ENCODE measurements at places on chromosomes 13 and 19.

DNA sequence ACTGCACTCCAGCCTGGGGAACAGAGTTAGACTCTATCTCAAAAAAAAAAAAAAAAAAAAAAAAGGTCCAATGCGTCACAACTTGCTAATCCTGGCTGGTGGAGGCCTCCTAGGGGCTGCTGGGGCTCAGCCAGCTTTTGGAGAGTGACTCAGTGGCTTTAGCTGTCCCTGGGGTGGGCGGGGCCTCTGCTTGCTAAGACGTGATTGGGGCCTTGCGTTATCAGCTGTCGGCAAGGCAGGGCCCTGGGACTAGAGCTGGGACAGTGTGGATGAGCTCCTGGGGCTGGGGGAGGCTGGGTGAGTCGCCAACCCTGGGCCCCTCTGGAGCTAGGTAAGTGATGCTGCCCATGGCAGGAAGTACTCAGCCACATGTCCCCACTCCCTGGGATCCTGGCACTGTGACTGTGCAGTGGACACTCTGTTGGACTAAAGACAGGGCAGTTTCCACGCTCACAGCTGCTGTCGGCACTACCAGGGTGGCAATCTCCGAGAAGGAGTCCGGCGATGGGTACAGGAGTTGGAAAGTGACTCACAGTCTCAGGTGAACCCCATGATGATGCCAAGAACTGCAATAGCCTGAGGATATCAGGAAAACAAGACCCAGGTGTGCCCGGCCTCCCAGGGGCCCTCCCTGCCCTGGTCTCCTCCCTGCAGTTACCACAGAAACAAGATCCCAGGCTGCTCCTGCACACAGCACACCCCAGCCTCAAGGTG lies 32.2 kb downstream of the F2RL3 start:
- peak; percentile 92 for DNase-seq

DNA sequence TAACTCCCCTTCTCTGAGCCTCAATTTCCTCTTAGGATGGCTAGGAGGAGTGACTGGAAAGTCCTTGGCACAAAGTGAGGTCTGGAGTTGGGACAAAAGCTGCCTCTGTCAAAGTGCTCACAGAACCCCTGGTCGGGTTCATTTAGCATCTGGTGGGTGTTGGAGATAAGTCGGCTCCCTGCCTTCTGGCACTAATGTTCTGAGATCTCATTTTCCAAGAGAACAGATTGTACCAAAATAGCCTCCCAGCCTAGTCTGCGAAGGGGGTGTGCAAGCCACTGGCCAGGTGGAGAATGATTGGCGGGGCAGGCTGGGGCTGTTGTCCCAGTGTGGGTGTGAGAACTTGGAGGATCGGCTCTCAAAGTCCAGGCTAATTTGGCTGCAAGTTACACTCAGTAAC lies 20.7 kb upstream of the NWD1 start:
- DNase-seq, result no peak

DNA sequence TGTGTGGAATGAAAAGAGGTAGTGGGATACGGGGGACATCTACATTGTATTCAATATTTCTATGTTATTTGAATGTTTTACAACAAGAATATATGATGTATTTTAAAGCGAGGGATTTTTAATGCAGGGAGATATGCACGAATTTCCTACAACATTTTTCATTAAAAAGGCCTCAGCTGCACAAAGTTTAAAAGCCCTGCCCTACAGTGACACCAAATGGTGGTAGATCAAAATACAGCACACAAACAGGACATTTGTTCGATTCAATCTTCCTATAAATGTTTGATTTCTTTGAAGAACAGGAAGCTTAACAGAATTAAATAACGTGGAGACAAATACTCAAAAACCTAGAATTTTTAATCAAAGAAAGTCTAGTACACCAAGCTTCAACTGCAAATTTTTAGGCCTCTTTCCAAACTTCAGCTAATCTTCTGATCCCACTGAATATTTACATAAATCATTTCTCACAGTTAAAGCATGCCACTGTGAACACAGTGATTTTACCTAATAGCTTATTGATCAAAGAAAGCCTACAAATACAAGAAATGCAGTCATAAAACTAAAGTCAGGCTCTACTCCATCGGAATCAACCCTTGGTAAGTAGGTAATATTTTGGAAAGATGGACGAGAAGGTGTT lies 257.2 kb downstream of the DIAPH3 start:
- DNase-seq, result peak; percentile 37

DNA sequence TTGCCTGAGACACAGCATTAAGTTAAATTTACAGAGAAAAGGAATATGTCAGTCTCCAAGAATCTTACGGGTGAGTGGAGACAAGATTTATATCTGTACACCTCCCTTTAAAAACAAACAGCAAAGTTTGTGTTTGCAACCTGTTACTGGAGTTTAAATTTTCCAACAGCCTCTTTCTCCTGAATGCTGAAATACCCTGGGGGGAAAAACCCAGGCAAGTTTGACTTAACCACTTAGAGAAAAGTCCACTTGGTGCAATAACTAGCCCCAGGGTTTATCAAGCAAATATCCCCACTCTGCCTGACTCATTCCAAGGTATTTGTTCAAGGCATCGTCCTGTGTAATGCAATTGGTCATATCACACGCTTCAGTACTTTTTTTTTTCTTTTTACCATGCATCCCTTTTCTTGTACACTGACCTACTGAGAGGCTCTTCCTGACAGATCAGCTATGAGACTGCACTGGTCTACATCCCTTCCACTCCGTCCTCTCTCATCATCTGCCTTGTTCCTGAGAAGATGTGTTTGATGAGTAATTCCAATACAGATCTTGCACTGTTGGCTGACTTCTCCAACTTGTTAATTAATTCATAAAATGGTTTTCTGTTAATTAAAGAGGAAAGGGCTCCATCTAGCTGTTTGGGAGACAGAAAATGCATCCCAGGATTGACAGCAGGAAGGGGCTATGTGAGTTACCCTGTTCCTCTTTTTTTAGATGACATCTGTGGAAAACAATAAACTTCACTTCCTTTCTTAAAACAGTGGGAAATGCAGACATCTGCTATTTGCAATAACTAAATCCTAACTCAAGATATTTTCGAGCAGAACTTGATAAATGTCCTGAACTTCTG lies 212.5 kb upstream of the IRS2 start:
- DNase-seq, result peak; percentile 86

GRCh38 chr19:16435999-16436650 lies 35.6 kb downstream of the EPS15L1 start:
- no peak for DNase-seq

DNA sequence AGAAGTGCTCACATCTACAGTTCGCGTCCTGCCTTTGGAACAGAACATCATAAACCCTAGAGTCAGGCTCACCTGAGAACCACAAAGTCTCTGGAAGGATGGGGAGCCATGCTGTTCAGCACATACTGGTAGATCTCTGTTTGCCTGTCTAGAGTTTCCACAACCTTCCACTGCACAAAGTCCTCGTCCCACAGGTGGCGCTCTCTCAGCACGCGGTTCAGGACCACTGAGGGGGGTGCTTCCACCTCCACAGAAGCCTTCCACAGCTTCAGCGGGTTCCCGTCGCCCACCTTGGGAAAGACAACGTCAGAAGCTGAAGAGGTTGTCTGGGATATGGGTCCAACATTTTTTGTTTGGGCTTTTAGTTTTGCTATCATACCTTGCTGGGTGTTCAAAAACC lies 93.6 kb downstream of the KL start:
- no peak for DNase-seq

- peak; percentile 79 for DNase-seq
Measured at GRCh38 chr13:42354241-42355091, 82.5 kb downstream of the AKAP11 start.

GRCh38 chr19:1956868-1957492 lies 16.0 kb downstream of the CSNK1G2 start:
- DNase-seq, result no peak

DNA sequence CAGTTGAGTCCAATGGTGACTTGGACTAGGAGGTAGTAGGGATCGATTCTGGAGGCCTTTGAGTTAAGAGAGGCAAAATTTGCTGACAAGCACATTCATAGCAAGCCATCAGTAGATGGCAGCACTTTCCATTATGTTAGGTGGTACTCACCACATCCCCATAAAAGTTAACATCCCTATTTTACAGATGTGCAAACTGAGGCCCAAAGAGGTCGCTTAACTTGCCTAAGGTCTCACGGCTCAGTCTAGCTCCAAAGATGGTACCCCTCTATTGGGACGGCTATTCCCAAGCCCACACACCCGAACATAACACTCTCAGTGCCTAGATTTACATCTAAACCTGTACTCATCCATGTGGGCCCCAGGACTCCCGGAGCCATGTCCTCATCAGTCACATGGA lies 21.5 kb upstream of the FOSB start:
- DNase-seq, result no peak

DNA sequence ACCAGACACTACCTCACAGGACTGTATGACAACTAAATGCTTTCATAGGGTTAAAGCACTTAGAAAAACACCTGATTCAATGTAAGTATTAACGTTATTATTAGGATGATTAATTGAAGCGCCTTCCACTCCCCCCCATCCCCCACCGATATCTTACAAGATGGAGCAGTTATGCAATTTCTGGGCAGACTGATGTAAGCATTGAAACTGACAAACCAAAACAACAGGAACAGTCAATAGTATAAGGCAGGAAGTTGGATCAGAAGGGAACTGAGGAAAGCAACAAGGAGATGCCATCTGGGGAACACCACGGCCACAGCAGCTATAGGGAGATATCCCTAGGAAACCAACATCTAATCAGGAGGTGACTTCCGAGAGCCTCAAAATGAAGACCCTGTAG lies 3.8 kb downstream of the LCP1 start:
- no peak for DNase-seq

GRCh38 chr19:54191011-54191810 lies at the start of gene TSEN34:
Gene TSEN34, plus strand, starts transcription at chr19:54191308. Its CDS starts 57 bp downstream, at chr19:54191365.
- DNase-seq, result peak; percentile 64

- DNase-seq, result no peak
Measured at GRCh38 chr19:45578861-45579260, 5.7 kb downstream of the OPA3 start.

DNA sequence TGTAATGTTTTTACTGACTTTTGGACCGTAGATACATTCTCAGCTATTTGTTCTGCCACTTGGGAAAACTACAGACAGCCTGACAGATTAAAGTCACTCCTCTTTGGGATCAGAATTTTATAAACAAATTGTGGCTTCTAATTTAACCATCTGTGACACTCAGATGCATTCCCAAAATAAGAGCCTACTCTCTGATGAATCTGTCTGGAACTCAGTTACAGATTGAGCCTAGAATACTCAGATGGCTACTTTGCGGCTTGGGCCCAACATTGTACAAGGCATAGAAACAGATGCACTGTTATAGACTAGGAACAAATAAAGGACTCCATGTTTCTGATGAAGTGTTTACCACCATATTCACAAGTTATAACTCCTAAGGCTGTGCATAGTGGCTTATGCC lies 291.0 kb upstream of the SLITRK6 start:
- DNase-seq, result no peak

DNA sequence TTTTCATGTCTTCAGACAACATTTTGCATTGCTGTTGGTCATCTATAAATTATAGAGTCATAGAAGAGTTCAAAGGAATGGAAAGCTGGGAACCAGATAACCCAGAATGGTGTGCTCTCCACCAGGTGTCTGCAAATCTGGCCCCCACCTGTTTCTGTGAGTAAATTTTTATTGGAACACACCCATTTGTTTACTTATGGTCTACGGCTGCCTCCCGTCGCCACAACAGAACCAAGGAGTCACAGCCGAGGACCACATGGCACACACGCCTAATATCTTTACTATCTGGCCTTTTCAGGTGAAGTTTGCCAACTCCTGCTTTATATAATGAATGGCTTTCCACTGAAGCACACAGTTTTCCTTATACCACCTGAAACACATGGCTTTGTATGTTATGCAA lies 58.2 kb downstream of the EFNB2 start:
- no peak for DNase-seq

DNA sequence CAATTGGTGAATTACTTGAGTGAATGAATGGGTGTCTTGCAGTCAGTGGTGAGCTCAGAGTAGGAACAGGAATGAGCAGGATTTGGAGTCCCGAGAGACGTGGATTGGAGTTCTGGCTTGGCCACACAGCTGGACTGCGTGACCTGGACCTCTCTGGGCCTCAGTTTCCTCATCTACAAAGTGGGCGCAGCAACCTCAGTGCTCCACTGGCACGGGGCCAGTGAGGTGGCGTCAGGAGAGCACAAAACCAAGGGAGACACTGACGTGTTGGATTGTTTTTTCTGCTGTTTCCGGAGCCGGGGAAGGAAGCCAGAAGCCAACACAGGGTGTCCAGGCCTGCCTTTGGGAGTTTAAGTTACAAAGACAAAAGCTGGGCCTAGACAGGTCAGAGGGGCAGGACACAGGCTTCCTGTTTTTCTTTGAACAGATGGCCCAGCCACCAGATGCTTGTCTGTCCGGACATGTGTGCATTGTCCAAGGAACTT lies 6.5 kb upstream of the DOCK6 start:
- peak; percentile 82 for DNase-seq

DNA sequence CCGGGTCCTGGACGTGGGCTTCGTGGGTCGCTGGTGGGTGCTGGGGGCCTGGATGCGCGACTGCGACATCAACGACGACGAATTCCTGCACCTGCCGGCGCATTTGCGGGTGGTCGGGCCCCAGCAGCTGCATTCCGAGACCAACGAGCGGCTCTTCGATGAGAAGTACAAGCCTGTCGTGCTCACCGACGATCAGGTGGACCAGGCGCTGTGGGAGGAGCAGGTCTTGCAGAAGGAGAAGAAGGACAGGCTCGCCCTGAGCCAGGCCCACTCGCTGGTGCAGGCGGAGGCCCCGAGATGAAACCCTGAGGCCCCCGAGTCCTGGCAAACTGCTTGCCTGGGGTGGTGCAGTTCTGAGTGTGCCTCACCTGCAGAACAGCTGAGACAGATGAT lies 787 bp downstream of the TIMM29 start:
- DNase-seq, result no peak

GRCh38 chr13:59494151-59494550 lies 669.6 kb downstream of the DIAPH3 start:
- no peak for DNase-seq

GRCh38 chr19:48511321-48511731 lies 309 bp downstream of the LMTK3 start:
- DNase-seq, result no peak

GRCh38 chr13:72295153-72295552 lies 428.1 kb upstream of the DACH1 start:
- DNase-seq, result no peak

- no peak for DNase-seq
Measured at GRCh38 chr13:99273128-99273527, 14.9 kb upstream of the GPR18 start.

All from brain microvascular endothelial cell (primary cell).